Common myeloid progenitor, CD34-positive (primary cell): ENCODE measurements at places on chromosomes 6 and 20.

DNA sequence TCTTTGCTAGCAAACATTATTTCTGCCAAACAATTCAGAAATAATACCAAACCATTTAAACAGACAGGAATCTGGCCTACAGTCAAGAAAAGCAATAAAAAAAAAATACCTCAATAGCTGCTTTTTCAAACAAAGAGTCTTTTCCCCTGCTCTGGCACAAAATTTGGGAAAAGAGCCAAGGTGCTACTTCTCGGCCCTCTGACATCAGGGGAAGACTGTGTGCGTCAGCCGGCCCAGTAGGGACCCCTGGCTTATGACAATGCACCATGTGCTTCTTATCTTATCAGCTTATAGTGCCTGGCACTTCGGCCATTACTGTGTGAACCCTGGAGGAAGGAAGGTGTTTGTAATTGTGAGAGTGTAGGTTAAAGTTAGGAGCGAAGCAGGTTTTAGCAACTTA is 89.4 kb downstream of the PDE10A start:
- no peak for DNase-seq

DNA sequence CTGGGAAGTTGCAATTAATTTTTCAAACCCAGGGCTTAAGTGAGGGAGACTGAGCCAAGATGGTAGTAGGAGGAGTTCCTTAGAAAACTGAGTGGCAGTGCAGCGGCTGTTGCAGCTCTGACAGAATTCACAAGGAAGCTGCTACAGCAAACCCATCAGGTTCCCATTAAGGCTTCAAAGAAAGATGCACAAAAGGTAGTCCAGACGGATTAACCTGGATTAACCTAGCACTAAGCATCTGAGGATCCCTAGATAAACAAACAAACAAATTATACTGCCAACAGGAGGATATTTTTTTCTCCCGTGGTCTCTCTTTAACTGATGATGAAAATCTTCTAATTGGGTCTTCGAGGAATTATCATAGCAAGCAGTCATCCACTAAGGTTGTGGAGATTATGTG is 5.2 kb downstream of the TENT5A start:
- DNase-seq: no peak

DNA sequence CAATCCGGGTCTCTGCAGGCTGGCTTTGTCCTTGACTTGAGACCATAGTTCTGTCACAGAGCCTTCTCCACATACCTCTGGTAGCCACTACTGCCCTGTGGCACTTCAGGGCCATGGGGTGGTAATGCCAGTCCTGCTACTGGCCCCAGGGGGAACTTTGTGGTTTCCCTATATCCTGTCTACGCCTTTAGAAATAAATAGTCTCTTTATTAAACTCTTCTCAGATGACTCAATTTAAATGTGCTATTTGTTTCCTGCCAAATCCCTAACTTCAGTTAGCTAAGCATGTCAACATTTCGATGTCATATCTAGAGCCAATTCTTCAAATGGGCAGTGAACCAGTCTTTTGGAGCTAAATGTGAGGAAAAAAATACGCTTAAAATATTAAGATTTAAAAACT is 60.1 kb downstream of the SEL1L2 start:
- DNase-seq: no peak

DNA sequence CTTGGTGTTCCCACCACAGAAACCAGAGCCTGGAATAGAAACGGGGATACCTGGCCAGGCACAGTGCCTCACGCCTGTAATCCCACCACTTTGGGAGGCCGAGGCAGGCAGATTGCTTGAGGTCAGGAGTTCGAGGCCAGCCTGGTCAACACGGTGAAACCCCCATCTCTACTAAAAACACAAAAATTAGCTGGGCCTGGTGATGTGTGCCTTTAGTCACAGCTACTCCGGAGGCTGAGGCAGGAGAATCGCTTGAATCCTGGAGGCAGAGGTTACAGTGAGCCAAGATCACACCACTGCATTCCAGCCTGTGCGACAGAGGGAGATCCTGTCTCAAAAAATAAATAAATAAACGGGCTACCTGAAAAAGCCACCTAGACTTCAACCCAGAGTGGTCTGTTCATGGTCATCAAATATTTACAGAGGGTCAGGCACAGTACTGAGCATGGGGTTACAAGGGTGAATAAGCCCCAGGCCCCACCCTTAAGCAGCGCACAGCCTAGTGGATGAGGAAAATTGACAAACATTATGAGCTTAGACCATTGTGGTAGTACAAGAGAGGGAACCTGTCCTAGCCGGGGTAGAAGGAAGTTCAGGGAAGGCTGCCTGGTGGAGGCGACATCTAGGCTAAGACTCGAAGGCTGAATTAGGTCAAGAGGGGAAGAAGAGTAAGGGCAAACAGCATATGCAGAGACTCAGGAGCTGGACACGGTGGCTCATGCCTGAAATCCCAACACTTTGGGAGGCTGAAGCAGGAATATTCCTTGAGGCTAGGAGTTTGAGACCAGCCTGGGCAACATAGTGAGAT is 7.2 kb upstream of the PCIF1 start:
- DNase-seq: no peak

DNA sequence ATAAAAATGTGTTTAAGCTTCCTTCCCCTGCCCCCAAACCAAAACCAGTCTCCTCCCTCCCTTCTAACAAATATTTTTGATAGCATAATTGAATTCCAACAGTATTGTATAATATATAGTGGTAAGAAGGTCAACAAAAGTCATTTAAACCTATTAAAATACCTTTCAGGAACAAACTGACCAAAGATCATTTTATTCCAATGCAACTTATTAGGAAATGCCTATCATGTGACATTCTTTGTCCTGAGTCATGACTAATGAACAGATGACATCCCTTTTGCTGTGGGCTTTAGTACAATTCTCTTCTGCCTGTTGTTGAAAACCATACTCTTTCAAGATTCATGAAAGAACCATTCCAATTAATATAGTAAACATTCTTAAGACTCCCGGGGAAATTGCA is 51.5 kb upstream of the TRAF3IP2 start:
- no peak for DNase-seq

DNA sequence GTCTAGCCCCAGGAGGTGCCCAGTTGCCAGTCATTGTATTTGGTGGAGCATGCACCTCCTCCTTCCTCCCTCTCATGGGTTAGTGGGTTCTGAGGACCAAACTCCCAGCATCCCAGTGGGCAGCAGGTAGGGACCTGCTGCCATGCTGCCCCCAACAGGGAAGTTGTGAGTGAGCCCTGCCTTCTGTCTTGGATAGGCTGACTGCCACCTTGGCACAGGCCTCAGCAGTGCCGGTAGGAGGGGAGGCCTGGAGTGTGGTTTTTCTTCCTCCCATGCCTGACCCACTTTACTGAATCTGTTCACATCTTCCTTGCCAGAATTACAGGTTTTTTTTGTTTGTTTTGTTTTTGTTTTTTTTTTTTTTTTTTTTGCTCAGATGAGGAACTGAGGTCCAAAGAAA is 24.5 kb downstream of the PLCG1 start:
- DNase-seq: no peak

DNA sequence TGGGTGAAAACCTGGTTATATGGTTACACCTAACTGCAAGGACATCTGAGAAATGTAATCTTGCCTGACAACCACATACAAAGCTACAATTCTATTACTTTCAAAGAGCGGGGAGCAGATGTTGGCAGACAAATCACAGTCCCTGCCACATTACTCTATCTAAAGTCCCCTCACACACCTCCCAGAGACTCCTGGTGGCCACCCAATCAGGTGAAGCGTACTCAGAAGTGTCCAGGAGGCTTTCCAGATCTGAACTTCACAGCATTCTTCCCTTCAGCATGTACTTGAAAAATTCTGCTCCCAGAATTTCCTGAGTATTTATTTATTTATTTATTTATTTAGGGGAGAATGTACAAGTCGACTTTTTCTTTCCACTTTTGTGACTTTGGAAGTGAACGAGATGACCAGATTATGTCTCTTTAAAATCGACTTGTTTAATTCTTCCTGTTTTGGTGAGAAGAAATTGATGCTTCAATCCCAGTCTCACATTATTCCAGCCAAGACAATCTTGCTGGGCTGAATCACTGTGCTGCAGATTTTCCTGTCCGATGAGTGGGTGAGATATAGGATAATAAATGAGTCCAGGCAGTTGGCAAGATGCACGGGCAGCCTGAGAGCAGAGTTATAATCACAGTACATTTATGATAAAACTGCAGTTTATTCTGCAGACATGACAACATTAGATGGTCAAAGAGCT is 46.9 kb upstream of the POPDC3 start:
- DNase-seq: no peak

- DNase-seq: no peak
Measured at GRCh38 chr6:151729829-151730495, 77.5 kb upstream of the ESR1 start.

- no peak for DNase-seq
Measured at GRCh38 chr20:8678098-8678776, 390.6 kb upstream of the PLCB4 start.

GRCh38 chr20:45095805-45096238 is 5.1 kb downstream of the KCNS1 start:
- DNase-seq: peak; percentile 79

GRCh38 chr6:158780246-158780884 is 38.8 kb downstream of the EZR start:
- DNase-seq: no peak

DNA sequence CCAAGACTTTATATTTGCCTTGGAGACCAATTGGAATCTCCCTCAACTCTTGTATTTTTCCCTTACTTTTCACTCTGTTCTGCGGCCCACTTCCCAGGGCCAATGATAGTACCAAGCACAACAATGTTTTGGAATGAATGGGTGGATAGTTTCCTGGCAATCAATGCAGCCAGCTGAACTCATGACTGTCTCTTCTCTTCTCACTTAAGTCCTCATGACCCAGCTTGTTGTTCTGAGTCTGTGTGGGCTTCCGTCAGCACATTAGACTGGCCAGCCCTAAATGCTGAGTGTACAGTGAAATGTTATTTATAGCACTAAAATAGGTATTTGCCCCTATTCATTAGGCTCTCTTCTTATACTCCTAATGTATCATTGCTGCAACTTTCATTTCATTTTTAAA is 5.6 kb upstream of the MBOAT1 start:
- no peak for DNase-seq

DNA sequence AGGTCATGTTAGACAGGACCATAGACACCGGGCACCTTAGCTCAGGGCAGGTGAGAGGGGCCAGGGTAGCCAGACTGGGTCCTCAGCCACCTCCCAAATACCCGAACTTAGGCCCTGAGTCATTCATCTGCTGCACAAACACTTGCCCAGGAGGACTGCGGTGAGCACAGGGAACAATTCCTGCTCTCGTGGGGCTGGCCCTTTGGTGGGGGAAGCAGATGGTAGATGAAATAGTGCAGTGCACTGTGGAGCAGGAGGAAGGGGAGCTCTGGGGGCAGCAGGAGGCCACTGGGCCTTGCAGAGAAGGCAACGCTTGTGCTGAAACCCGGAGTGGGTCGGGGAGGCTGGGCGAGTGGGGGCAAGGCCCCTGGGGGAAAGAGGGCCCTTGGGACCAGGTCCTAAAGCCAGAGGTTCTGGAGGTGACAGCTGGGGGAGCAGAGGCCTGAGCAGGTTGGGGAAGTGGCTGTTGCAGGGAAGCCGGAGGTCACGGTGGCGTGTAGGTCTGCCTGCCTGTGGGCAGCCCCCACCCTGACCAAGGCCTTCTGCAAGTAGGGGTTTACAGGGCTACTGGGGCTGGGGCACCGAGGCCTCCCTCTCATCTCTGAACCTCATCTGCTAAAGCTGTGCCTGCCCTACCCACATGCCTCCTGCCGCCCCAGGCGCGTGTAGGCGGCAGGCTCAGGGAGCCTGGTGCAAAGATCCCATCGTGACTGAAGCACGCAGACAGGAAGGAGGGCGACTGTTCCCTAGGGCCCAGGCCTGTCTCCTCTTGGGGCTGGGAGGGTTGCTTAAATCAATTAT is 4.7 kb upstream of the NPBWR2 start:
- peak; percentile 43 for DNase-seq

DNA sequence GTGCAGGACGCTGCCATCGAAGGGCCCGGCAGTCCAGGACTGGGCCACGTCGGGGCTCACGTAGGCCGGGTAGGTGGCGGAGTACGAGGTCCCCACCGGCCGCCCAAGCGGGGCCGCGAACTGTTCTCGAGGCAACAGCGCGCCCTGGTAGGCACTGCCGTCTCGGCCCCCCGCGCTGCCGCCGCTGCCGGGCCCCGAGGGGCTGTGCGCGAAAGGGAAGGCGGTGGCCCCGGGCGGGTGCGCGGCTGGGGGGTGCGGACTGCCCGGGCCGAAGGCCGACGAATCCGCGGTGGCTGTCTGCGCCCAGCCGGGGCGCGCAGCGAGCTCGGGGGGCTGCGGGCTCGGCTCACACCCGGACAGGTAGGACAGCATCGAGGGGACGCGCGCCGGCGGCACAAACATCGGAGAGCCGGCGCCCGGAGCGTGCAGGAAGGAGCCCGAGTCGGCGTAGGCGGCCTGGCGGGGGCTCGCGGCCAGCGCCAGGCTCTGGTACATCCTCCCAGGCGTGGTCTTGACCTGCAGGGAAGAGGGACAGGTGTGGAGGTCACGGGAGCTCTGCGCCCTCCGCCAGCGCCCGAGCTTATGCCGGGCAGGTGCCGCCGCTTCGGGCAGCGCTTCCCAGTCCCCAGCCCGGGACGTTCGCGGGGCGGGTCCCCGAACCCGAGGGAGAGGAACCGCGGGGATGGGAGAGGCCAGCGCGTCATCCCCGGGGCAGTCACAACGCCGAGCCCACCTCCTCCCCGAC is 596 bp downstream of the GATA5 start:
- no peak for DNase-seq

DNA sequence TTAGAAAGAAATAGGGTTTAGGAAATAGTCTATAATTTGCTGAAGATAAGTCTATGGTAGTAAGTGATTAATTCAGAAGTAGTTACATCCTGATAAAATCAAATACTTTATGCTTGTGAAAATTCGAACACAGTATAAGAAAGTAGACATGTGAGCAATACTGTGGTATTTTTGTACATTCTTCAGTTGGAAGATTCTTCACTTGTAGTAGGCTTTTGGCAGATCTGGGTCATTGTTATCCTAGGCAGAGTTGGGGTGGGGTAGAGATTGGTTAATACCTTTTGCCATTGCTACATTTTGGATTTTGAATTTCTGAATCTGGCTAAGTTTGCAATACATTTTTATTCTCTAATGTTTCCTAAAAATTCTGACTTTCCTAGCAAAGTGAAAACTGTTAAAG is 197.5 kb downstream of the BCKDHB start:
- no peak for DNase-seq

DNA sequence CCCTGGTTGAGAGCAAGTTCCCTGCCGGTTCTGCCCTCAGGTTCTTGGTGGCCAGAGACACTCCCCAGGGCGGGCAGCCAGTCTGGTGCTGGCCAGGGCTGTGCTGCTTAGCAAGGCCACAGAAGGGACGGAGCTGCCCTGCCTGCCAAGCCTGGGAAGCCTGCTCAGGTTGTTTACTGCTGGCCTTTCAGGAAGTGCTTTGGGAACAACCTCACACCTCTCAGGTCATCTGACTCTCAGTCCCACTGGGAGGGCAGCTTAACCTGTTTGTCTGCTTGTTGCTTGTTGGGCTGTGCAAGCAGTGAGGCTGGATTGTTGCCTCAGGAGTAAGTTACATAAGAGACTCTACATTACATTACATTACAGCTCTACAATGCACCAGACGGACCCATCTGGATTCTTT is 75.8 kb upstream of the AFDN start:
- no peak for DNase-seq

- DNase-seq: no peak
Measured at GRCh38 chr6:36376742-36377141, 10.7 kb downstream of the ETV7 start.
